ENCODE measurements at places on chromosomes 6 and 20.
A peak's percentile ranks its signal among the peaks of the same experiment; 100 is the strongest.

DNA sequence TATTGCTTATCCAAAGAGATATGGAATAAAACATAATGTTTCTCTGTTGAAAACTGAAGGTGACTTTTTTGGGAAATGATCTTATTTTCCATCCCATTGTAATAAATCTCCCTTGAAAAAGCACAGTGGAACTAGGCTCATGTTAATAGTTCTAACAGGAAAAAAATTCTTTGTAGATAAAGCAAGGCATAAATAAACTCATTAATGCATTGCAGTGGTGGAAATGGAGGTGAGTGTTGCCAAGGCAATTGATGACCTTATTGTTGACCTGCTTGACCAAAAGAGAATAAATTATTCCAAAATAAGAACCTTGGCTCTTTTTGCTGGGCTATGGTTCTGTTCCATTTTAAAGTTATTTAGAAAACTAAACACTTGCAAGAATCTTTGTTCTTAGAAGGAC is 55.2 kb downstream of the TRMT11 start:
- DNase-seq, result no peak

- no peak for DNase-seq
Observed at GRCh38 chr6:14200047-14200446, 82.5 kb downstream of the CD83 start.

- DNase-seq, result no peak
Observed at GRCh38 chr6:12017876-12018401, 5.8 kb downstream of the HIVEP1 start.

- DNase-seq, result no peak
Observed at GRCh38 chr6:30618270-30618797, 694 bp downstream of the MRPS18B start.

- DNase-seq, result no peak
Observed at GRCh38 chr6:159469443-159469842, 223.6 kb downstream of the SOD2 start.

- no peak for DNase-seq
Observed at GRCh38 chr6:159821726-159822125, 21.6 kb downstream of the PNLDC1 start.

DNA sequence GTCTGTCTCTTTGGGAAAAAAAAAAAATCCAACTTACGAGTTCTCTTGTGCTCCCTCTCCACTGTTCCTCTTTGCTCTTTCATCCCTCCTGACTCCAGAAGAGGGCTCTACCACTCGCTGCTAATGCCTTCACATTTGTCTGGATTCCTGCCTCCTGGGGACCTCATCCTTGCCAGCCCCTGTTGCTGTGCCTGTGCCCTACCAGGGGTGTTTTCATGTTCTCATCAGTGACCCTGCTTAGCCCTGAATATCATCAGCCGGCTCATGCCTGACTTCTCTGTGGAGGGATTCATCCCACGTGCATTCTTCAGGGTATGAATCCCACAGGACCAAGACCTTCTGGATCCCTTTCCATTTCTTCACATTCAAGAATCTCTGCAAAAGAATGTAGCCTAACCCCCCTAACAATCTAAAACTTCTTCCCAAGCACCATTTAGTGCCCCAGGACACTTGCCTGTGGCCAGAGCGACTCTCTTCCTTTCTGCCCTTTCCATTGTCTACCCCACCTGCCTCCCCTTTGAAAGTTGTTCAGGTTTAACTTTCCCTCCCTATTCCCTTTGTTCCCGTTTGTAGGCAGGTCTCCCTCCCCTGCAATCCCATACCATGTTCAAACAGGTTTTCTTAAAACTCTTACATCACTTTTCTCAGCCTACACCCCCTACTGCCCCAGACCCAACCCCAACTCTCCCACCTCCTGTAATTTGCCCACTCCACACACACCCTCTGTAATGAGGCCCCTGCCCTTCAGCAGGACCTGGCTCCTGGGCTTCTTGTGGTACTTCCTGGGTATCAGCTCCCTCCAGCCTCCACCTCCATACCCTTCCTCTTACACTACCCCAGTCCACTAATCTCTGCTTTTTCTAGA is 50.2 kb downstream of the RREB1 start:
- DNase-seq, result no peak

DNA sequence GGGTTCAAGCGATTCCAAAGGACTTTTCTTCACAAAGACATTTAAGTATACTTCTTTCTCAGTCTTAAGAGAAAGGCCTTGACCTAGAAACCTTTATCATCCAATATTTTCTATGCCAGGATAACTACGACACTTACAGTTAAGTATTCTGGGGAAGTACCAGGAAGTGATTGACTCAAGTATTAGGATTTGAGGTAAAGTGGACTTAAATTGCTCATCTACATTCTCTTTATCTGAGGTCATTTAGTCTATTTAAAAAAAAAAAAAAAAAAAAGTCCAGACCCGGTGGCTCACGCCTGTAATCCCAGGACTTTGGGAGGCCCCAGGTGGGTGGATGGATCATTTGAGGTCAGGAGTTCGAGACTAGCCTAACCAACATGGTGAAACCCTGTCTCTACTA is 114.7 kb downstream of the ZFAND3 start:
- no peak for DNase-seq

DNA sequence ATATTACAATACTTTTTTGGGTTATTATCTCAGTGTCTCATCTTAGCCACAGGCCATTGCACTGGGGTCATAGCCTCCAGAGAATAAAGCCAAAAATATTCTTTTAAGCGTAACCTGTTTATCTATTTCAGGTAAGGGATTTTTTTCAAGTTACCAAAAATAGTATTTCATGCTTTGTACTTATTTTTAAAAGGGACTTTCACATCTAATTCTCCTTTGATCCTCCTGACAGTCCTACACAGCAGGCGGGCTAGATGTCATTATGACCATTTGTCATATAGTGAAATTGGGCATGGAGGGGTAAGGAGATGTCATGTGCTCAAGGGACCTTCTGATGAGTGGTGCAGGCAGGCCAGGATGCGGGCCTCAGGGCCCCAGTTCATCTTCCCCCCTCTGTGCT is 68.9 kb downstream of the TBC1D7 start:
- peak; percentile 61 for DNase-seq

- no peak for DNase-seq
Observed at GRCh38 chr6:24915641-24916040, 20.1 kb downstream of the RIPOR2 start.

GRCh38 chr20:50068041-50068651 is 44.8 kb downstream of the UBE2V1 start:
- no peak for DNase-seq

GRCh38 chr6:1396952-1397868 is 7.8 kb downstream of the FOXF2 start:
- DNase-seq, result peak; percentile 91

- DNase-seq, result no peak
Observed at GRCh38 chr6:30061858-30062458, 893 bp downstream of the POLR1H start.

DNA sequence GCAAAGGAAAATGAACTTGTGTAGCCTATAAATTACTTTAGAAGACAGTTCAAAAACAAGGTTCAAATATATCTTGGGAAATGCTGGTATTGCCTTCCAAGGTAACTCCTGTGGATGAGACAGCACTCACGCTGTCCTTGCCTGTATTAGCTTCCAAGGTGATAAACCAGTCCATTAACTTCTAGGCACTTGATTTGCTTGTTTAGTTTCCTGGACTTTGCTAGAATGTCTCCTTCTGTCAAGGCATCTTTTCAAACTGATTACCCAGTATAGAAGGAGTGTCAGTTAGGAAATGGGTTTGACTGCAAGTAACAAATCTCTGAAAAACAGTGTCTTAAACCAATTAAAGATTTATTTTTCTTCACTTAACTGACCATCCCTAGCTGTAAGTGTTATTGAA is 103.4 kb upstream of the SLC22A23 start:
- no peak for DNase-seq

DNA sequence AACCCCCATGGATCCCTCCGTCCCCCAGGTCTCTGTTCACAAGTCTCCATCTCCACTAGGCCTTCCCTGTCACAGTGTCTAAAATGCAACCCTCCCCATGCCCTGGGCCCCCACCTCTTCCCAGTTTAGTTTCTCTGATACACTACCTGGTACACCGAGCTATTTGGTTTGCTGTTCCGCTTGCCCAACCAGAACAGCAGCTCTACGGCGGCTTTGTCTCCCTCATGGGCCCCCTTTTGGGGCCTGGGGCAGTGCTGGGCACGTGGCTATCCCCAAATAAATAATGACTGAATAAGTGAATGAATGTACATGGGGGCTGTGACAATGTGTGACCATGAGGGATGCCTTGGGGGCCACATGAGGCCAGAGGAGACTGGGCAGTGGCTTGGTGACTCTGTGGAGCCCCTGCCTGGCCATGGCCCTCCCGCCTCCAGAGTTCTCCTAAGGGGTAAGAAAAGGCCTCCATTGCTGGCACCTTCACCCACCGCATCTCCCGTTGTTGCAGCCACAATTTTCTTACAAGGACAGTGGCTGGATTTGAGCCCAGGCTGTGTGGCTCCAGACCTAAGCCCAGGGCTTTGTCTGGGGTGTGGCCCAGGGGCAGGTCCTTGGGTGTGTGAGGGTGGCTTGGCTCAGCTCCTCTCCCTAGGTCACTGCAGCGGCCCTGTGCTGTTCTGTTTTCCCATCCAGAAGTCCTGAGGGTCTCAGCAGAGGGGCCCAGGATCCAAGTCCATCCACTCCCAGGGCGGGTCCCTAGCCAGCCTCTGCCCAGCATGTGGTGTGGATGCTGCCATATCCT is 408.5 kb upstream of the SULF2 start:
- DNase-seq, result no peak

GRCh38 chr20:37380864-37381579 is 35.1 kb downstream of the SRC start:
- no peak for DNase-seq

DNA sequence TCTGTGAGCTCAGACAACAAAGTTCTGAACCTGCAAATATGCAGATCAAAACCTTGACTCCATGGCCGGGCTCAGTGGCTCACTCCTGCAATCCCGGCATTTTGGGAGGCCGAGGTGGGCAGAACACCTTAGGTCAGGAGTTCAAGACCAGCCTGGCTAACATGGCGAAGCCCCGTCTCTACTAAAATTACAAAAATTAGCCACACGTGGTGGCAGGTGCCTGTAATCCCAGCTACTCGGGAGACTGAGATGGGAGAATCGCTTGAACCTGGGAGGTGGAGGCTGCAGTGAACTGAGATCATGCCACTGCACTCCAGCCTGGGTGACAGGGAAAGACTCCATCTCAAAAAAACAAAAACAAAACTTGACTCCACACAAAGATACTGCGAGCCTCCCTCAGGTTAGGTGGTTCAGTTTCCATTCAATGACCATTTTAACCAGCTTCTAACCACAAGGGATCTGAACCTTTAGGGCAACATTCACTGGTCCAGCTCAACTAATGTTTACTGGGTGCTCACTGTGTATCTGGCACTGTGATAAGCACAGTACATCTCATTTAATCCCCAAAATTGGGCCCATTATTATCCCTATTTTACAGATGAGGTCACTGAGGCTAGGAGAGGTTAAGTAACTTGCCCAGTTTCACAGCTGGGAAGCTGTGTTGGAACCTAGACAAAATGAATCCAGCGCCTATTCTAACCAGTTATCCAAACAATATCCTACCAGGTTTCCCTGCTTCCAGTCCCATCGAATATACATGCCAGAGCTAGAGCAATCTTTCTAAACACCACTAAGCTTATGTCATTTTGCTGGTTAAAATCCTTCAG is 1.8 kb downstream of the SNRPB start:
- no peak for DNase-seq

GRCh38 chr6:43060034-43060754 is 763 bp downstream of the KLC4 start:
- DNase-seq, result no peak

- no peak for DNase-seq
Observed at GRCh38 chr6:145609521-145609920, 125.8 kb downstream of the EPM2A start.

GRCh38 chr6:119979862-119980261 is 630.3 kb upstream of the MAN1A1 start:
- no peak for DNase-seq

GRCh38 chr6:13725052-13725451 is 13.4 kb upstream of the RANBP9 start:
- no peak for DNase-seq

DNA sequence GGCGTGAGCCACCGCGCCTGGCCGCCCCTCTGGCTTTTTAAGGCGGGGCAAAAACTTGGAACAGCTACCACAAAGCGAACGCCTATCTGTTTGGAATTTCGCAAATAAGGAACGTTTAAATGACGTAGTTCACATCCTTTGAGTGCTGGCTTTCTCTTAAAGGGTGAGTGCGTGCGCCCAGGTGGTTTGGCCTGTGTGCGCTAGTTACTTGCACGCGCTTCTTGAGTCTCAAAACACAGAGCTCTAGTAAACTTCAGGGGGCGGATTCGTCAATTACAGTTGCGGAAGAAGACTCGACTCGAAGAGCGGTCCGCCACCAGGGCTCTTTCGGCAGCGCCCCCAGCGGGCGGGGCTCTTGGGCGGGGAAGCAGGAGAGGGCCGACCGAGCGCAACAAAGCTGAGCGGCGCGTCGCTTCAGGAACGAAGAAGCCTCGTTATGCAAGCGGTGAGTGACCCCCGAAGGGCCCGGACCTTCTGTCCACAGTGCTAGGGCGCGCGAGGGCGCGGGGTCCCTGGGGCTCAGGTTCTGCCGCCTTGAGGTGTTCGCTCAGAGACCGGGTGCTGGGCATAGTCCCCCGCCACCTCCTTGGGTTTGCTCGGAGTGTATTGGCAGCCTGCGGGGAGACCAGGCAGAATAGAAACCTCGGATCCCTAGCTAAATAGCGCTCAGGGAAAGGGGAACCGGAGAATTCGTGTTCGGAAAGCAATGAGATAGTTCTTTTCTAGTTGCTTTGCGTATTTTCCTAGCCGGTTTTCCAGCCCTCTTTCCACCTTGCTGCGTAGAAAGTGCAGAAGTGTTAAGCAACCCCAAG is at the start of gene SYCP2L:
TSS of gene SYCP2L (plus strand) at position 362 of the 812 bp plus-strand sequence. CDS start at position 437, 75 bp downstream.
- DNase-seq, result peak; percentile 45

DNA sequence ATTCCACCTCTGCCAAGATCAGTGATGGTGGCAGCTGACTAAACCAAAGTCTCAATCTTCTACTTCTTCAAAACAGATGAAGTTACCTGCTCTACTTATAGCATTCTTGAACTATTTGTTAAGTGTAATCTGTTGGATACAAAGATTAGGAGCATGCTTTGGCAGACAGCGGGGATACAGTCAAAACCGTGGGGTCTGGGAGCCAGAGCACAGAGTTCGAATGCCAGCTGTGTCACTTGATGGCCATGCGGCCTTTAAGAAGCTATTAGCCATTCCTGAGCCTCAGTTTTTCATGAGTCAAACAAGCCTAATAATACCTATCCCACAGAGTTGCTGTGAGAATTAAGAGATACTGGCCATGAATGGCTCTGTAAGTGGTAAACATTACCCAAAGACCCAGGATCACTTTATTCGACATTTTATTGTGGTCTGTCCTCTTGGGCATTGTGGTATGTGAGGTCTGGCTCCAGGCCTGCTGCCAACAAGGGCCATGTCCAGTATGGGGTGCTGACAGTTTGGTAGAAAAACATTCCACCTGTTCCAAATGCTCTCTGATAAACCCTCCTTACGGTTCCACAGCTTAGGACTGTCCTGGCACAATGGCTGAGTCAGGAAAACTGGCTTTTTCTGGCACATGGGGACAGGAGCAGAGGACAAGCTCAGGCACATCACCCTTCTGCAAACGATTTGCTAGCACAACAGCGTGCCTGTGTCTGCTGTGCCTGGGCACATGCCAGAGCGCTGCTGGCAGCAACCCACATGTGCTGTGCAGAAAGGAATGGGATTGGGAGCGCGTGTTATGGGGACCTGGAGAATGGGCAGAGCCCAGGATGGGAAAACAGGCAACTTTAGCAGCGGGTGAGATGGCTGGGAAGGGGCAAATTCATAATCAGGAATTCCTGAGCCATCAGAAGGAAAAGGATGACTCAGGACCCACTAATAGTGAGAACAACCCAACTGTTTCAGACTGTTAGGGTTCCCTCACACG is 15.7 kb upstream of the FAM83C start:
- DNase-seq, result no peak
